ENCODE measurements at places on chromosomes 3 and 15. TPM values are rescaled to one million over a fixed set of nuclear protein-coding genes. Genes with fewer than 3 reads are reported as not detected.

IGDCC3 gene
- total RNA-seq: 0.24 TPM

DZIP1L gene
- 27.4 TPM for total RNA-seq

UBA7 gene
- 1.8 TPM for total RNA-seq

SPATA12 gene
- 0.69 TPM for total RNA-seq
